ENCODE measurements at places on chromosomes 6 and 20.

GRCh38 chr6:386688-387266 is 4.8 kb upstream of the IRF4 start:
- DNase-seq: no peak

DNA sequence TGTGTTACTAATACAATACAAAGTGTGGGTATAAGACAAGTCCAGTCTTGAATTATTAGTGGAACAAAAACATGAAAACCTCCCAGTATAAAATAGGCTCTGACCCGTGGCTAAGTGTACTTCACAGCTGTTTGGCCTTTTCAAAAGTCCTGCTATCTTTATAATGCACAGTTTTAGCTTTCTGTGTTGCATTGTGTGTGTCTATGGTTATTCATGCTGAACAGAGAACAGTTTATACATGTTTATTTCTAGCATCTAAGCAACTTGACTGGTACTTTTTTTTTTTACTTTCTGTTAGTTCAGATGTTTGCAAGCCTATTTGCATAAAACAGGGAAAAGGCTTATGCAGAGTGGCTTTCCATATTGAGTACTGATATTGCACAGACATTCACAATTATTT is 119.2 kb upstream of the CCN2 start:
- no peak for DNase-seq

GRCh38 chr6:68638230-68638900 is 3.3 kb downstream of the ADGRB3 start:
- DNase-seq: no peak

DNA sequence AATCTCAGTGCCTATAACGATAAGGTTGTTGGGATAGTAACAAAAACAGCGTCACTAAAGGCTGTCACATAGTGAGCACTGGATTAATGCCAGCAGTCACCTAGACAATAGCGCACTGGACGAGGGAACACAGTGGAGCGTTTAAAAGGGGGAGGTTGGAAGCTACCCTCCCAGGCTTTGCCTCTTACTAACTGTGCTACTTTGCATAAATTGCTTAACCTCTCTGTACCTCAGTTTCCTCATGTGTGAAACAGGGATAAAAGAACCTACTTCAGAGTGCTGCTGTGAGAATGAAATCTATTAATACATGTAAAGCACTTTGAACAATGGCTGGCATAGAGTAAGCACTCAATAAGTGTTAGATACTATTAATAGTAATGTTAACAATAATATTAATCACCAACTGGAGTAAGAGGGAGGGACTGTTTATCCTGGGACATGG is 10.5 kb downstream of the BCL2L1 start:
- DNase-seq: no peak

GRCh38 chr20:10676518-10676917 is 2.7 kb upstream of the JAG1 start:
- DNase-seq: no peak
